ENCODE measurements at places on chromosomes 4 and X.

DNA sequence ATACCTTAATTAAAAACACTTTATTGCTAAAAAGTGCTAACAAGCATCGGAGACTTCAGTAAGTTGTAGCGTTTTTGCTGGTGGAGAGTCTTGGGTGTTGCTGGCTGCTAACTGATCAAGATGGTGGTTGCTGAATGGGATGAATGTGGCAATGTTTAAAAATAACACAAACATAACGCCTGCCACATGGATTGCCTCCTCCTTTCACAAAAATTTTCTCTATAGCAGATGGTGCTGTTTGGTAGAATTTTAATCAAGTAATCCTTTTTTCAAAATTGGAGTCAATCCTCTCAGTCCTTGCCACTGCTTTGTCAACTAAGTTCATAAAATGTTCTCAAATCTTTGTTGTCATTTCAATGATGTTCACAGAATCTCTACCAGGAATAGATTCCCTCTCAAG lies 466.8 kb upstream of the TECRL start:
- no peak for DNase-seq

DNA sequence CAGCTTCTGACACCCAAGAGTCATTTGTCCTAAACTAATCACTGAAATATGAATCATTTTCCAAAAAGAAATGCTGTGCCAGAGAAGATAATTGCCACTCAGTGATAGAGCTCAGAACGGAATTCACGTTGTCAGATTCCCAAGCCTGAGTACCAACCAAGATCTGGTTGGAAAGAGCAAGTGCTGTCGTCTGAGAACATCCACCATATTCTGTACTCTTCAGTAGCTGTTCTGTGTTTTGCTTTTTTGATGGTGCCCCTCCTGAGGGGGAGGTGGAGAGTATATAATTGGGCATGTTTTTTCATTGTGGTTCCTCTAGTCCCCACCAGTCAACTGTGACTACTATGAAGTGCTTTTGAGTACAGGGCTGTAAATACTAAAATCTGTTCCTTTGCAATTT lies 13.2 kb downstream of the RUFY3 start:
- DNase-seq, result no peak

DNA sequence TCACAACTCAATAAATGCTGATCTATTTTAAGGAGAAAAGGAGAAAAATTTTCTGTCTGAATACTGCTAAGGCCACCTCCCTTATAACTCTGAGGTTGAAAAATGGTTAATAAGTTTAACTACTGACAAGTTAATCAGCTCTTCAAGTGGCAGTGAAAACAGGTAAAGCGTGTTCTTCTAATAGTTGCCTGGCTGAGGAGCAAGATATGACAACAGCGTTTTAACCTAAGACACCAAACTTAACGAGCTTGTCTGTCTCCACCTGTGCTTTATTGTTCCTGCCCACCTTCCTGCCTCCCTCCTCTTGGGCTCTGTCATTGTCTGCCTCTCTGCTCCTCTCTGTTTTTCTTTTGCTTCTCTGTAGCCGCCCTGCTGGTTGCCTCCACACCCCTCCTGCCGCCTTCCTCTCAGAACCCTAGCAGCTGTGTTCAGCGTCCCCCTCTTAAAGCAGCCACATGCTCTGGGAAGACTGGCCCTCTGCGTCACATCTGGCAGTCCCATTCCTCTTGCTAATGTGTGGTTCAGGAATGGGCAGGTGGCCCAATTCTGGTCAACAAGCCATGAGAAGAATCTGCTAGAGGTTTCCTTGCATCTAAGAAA lies 4.3 kb upstream of the TSPAN5 start:
- peak; percentile 23 for DNase-seq

GRCh38 chrX:46704767-46705386 lies 54.0 kb downstream of the SLC9A7 start:
- DNase-seq, result peak; percentile 3

- DNase-seq, result no peak
These were observed 77.2 kb upstream of the SLC34A2 start for GRCh38 chr4:25578432-25578831.

GRCh38 chr4:160824481-160824880 lies 1339.3 kb downstream of the FSTL5 start:
- DNase-seq, result no peak

DNA sequence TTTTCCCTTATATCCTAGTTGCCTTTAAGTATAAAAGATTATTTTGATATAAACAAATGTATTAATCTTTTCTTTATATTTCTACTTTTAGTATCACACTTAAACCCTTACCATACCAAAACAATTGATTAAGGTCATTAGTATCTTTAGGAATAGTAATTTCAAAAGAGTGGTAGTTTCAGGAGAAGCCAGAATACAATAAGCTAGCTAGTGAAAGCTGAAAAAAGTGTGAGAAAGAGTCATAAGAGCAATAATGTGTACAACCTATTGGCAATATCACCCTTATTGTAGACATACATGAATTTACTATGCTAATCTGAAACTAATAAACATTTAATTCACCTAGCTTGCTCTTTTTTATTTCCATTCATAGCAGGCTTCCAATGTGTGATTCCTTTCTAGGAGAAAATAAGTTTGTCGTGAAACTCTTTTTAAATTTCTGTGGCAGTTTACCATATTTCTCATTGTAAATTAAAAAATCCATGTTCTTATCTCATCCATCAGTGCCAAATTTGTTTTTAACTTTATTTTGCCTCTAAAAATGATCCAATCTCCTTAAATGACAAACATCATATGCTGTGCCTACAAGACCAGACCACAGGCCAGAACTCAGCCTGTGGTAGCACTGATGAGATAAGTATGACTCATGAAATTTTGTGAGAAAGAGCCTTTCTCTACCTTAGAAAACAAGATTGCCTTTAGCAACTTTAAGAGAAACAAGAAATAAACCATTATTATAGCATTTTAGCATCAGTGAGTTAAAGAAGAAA lies 8.1 kb downstream of the NEK1 start:
- DNase-seq, result no peak

DNA sequence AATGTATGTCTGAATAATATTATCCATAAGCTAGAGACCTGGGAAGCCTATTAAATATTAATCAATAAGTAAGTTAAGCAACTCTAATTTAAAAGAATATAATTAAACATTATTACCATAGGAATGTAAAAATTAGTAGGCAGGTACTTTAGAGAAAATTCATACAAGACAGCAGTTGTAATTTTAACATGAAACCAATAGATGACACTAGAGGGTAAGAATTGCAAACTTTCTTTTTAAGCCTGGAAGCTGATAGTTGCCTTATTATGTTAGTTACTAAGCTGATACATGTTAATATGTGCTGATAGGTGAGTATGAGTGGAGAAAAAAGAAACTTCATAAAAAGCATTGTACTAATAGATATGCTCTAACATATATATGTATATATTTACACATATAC lies 1157.4 kb downstream of the FAM133A start:
- DNase-seq, result no peak

DNA sequence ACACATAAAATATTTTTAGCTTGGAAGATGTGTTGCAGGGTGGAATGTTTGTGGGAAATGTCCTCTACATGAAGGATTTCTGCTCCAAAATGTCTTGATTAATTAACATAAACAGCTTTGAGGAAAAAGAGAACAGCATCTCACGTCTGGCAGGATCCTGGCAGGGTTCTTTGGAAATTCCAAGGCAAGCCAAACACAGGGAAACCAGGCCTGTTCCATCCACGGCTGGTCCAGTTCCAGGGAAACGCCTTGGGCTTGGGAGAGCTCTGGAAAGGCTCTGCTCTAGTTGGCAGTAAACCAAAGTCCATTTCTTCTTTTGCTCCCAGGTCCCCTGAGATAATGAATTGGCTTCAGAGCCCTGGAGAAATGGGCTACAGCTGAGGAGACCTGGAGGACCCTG lies 42.4 kb upstream of the GAB1 start:
- DNase-seq, result no peak

GRCh38 chr4:105194328-105195231 lies 47.9 kb downstream of the TET2 start:
- DNase-seq, result no peak

DNA sequence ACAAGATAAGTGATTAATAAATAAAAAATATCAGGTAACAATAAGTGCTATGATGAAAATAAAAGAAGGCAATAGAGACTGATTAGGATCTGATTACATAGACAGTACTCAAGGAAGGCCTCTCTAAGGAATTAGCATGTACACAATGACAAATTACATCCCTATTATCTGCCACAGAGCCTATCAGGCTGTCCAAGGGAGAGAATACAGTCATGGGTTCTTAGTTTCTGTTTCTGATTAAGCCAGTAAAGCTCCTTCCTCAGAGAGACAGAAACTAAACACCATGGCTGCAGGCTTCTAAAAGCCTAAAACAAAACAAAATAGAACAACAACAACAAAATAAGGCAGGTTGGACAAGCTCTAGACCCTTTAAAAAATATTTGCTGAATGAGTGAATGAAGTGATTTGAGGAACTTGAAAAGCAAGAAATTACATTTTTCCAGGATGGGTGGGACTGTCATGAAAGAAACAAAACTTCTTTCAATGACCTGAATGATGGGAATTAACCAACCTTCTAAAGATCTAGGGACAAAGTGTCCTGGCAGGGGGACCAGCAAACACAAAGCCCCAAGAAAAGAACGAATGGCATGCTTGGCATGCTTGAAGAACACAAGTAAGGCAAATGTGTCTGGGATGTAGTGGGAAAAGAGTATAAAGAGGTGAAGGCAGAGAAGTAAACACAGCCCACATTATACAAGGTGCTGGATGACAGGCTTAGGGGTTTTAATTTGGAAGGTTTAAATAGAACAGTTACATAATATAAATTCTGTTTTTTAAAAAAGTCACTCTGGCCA lies 44.1 kb downstream of the NAA11 start:
- no peak for DNase-seq

DNA sequence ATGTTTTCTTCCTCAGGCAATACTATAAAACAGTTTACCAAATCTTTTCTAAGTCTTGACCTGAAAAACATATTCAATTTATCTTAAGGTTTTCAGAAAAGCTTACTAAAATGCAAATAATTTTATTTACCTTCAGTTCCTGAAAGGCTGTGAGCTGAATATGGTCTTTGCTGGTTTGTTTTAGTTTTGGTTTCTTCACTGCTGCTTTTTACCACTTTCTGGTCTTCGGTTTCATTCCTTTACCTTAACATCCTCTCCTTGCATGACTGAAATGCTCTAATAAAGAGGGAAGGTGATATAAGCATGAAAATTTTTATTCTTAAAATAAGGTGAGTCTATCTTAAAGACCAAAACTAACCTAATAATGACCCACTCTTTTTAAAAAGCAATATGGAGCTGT lies 97.1 kb upstream of the NRK start:
- no peak for DNase-seq

- no peak for DNase-seq
These were observed 61.6 kb upstream of the TEX13A start for GRCh38 chrX:105282077-105282476.

GRCh38 chrX:66622209-66622608 lies 16.7 kb downstream of the EDA2R start:
- no peak for DNase-seq

GRCh38 chr4:2934077-2934812 lies 29.0 kb downstream of the NOP14 start:
- no peak for DNase-seq

GRCh38 chr4:3314706-3315260 lies 22.0 kb downstream of the RGS12 start:
- DNase-seq, result no peak

- peak; percentile 9 for DNase-seq
These were observed 28.1 kb upstream of the MAN2B2 start for GRCh38 chr4:6546681-6547447.

DNA sequence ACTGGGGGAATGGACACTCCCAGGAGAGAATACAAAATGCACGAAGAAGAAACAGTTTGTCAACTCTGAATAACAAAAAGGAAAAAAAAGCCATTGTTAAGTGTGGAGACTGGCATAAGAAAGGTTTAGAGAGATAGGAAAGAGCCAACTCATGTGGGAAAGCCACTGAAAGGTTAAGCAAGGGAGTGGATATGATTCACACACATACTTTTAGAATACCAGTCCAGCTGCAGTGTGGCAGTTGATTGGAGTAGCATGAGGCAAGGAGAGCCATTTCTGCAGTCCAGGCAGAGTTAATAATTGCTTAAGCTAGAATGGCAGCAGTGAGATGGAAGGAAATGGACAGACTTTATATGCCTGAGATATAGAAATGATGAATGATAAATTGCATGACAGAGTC lies 36.9 kb upstream of the ADAD1 start:
- no peak for DNase-seq

DNA sequence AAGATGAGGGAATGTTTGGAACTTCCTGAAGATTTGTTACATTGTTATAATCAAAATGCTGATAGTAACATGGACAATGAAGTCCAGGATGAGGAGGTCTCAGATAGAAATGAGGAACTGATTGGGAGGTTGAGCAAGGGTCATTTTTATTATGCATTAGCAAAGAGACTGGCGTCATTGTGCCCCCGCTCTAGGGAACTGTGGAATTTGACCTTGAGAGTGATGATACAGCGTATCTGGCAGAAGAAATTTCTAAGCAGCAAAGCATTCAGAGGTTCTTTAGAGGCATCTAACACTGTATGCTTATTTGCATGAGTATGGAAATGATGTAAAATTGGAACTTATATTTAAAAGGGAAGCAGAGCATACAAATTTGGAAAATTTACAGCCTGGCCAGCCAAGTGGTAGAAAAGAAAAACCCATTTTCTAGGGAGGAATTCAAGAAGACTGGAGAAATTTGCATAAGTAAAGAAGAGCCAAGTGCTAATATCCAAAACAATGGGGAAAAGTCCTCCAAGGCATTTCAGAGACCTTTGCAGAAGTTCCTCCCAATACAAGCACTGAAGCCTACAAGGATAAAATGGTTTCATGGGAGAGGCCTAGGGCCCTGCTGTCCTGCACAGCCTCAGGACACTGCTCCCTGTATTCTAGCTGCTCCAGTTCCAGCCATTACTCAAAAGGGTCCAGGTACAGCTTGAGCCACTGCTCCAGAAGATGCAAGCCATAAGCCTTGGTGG lies 483.0 kb upstream of the NDST4 start:
- DNase-seq, result no peak

GRCh38 chr4:138555584-138555983 lies 313.4 kb upstream of the SLC7A11 start:
- no peak for DNase-seq

GRCh38 chrX:49162620-49163019 lies at the start of gene MAGIX:
Gene MAGIX (plus strand): TSS chrX:49162758. CDS start chrX:49162890, 132 bp downstream.
- DNase-seq, result no peak

DNA sequence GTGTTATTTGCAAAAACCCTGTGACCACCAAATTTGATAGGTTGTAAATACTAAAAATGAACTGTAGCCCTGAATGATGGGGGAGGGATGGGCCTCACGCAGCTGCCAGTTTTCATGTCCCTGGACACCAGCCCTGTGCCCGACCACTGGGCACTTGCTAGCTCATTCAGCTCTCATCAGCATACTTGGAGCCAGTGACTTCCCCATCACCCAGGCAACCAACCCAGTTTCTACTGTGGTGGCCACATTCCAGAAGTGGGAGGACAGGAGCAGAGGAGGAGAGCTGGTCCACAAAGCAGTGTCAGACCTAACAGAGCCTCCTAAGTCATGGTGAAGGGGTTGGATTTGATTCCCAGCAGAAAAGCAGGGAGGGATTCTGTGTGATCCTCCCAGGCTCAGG lies 128.2 kb downstream of the CPEB2 start:
- DNase-seq, result no peak

DNA sequence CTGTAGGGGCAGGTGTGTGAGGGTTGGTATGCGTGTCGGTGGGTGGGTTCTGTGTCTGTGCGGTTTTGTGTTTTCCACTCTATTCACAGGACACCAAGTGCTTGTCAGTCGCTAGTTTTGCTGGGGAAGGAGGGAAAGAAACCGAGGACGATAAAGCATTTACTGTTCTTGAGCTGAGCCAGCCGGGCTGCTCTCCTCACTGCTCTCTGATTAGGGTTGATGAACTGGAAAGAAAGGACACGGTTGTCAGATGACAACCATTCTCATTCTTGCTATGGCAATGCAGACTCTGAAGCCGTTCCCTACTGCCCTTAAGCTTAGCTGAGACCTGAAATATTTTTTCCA lies 832 bp downstream of the EGFL6 start:
- no peak for DNase-seq

Measured in activated CD4-positive, alpha-beta T cell treated with anti-CD3 and anti-CD28 coated beads, Interleukin-2, amount 50 U/mL, for 24 hours (primary cell).